Stimulated activated CD4-positive, alpha-beta T cell treated with anti-CD3 and anti-CD28 coated beads, Interleukin-1b, Interleukin-23, amount 100 ng/mL, for 1 hour (primary cell): ENCODE measurements at places on chromosomes 3 and 15.

- DNase-seq = no peak
Measured at GRCh38 chr3:60182697-60183096, 1068.6 kb downstream of the FHIT start.

DNA sequence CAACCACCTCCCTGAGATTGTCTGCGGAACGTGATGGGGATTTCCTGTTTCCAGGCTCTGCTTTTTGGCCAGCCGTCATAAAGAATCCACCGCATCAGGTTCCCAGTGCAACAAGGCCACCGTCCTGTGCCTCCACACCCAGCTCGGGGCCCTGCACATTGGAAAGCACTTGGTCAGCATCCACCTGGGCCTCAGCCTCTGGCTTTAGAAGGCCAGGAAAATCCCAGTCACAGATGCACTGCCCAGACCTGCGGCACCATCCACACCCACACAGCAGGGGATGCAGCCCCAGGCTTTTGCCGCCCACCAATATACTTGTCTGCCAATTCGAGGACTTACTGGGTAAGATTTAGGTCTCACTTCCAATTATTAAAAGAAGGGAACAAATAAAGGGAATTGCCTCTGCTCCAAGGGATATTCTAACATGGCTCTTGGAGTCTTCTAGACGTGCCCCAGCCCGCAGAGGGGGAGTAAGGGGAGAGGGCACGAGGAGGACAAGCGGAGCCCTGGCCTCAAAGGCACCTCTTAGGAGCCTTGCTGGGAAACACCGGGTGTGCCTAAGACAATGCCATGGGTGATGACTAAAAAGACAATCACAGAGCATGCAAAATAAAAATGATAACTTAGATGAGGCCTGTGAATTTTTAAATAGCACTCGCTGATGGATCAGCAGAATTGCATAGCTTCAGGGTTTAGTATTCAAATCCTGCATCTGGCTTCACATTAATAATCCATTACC, 169.2 kb downstream of the FOXP1 start:
- no peak for DNase-seq

DNA sequence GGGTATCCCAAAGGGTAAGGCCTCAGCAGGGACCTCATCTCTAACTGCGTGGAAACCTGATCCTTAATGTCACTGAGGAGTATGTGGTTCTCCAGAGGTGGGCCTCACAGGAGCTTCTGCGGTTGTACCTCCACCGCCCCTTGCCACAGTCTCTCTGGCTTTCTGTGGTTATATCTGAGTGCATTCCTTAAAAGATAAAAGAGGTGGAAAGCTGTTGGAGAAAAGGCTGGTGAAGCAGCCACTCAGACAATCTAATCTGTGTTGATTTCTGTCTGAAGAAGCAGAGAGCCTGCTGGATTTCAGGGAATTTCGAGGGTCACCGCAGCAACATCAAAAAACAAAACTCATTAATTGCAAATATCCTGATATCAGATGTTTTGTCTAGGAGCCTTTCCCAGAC, 51.4 kb downstream of the SEMA6D start:
- no peak for DNase-seq

- no peak for DNase-seq
Measured at GRCh38 chr15:23561914-23562313, 3.6 kb upstream of the MKRN3 start.

GRCh38 chr15:31357148-31357547, 30.5 kb downstream of the KLF13 start:
- DNase-seq = no peak

DNA sequence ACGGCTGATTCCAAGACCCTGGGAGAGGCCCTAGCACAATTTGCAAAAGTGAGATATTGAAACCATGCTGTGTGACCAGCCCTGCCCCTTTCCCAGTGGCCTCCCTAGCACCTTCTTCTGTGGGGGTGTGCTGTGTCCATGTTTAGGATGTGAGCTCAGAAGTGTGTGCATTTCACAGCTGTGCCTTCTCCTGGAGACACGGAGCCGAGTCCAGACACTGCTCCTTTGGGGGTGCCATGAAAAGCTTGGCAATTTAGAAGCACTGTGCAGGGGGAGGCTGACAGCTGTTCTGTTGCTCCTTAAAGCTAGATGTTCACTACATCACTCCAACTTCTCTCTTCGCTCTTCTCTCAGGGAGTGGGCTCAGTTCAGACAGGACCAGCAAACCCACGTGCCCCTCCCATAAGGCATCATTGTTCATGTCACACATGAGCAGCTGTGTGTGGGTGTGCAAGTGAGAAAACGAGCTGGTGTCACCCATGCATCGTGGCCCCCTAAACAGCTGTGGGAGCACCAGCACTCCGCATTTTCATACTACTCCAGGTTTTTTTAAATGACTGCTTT, 492.6 kb downstream of the GABRG3 start:
- no peak for DNase-seq

DNA sequence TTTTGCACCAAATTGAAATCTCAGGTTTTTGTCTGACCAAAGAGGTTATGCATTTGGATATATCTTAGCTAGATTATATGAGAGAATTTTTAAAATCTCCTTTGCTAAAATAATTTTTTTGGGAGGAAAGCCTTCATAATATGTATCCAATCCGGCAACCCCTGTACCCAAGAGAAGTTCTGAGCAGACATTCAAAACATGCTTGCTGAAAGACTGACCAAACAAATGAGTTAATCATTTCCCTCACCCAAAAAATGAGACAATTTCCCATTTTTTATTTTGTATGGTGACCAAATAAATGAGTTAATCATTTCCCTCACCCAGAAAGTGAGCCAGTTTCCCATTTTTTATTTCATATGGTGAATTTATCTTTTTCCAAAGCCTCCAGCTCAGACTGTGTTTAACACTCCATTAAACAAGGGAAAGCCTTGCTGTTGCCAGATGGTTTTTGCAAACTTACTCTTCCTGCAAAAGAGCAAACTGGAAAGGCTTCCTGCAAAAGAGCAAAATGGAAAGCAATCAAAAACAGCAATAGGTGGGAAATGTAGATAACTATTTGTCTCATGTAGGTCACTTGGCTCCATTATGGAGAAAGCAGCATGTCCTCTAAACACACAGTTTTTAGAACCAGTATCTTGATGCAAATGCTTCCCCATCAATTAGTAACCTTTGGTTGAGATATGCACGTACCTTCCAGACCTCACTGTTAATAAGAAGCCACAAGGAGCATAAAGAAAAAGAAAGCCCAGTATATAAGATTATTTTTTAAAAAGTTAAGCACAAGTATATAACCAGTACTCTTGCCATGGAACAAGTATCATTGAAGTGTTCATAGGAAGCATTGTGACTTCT, 78.4 kb upstream of the OSTN start:
- no peak for DNase-seq

DNA sequence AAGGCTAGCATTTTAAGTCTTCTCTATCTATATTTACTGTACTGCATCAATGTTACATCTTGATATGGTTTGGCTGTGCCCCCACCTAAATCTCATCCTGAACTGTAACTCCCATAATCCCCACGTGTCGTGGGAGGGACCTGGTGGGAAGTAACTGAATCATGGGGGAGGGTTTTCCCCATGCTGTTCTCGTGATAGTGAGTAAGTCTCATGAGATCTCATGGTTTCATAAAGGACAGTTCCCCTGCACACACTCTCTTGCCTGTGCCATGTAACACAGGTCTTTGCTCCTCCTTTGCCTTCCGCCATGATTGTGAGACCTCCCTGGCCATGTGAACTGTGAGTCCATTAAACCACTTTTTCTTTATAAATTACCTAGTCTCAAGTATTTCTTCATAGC, 161.5 kb downstream of the TBC1D5 start:
- DNase-seq = no peak

DNA sequence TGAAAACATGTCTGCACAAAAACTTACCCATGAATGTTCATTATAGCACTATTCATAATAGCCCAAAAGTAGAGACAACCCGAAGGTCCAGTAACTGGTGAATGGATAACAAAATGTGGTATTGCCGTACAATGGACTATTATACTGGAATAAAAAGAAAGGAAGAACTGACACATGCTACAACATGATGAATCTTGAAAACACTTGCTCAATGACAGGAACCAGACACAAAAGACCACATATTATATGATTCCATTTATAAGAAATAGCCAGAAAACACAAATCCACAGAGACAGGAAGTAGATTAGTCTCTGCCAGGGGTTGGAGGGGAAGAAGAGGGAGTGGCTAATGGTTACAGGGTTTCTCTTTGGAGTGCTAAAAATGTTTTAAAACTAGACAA, 18.3 kb downstream of the SHC4 start:
- DNase-seq = no peak

- no peak for DNase-seq
Measured at GRCh38 chr15:92661069-92661468, 5.5 kb upstream of the FAM174B start.

GRCh38 chr3:160012108-160012507, 23.5 kb downstream of the IL12A start:
- DNase-seq = no peak

GRCh38 chr3:113232342-113232741, 21.0 kb downstream of the BOC start:
- no peak for DNase-seq

- no peak for DNase-seq
Measured at GRCh38 chr15:66711862-66712261, 9.8 kb downstream of the SMAD6 start.

DNA sequence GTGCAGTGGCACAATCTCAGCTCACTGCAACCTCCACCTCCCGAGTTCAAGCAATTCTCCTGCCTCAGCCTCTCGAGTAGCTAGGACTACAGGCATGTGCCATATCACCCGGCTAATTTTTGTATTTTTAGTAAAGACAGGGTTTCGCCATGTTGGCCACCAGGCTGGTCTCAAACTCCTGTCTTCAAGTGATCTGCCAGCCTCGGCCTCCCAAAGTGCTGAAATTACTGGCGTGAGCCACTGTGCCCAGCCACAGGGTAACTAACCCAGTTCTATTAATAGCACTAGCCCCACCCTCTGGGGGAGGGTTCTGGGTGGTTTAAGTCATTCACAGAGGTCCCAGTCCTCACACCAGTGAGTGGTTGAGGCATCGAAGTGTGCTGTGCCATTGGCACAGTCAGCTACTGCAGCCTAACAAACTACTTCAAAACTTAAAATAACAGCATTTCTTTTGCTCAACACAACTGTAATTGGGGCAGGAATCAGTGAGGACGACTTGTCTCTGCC, 44.0 kb downstream of the RHCG start:
- no peak for DNase-seq

- DNase-seq = no peak
Measured at GRCh38 chr3:113743006-113743630, 2.9 kb downstream of the NAA50 start.

- no peak for DNase-seq
Measured at GRCh38 chr3:195188426-195188927, 82.5 kb downstream of the XXYLT1 start.

DNA sequence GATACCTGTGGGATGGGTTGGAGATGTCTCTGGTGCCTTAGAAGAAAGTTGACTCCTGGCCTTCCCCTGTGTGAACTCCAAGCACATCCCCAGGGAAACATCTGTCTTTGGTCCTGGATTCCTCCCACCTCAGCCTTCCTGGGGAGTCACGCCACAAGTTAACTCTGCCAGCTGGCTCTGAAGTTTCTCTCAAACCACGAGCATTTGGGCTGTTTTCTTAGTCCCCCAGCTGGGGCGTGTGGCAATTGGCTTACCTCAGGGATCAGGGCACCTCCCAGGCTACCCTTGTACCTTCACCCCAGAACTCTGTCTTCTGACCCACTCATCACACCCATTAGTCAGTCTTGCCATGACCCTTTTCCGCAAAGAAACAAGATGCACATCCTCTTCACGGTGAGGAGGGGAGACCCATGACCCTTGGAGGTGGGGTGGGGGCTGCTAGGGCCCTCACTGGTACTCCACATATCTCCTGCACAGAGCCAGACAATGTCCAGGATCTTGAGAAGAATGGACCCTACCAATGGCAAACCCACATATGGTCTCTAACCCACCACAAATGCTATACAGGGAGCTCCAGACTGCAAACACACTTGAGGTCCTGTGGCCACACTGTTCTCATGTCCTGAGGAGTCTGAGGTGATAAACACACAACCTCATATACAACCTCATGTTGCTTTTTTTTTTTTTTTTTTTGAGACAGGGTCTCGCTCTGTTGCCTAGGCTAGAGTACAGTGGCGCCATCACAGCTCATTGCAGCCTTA, 3.9 kb downstream of the NEIL1 start:
- DNase-seq = no peak

DNA sequence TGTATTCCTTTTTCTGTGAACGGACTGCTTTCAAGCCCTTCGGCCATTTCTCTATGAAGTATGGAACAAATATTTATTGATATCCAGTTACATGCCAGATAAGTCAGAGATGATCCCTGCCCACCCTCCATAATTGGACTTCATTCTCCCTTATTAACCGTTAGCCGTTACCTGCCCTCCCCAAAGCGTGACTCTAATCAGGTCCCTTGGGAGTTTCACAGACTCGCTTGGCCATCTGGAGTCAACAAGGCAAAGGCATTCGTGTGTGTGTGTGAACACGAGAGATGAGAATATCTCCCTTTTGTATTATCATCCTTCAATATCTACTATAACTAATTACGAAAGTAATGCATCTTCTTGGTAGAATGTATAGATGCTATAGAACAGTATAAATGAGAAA, 314.5 kb downstream of the TLE3 start:
- no peak for DNase-seq

- DNase-seq = no peak
Measured at GRCh38 chr3:60870396-60870795, 380.9 kb downstream of the FHIT start.

GRCh38 chr3:184932777-184933176, 120.8 kb downstream of the VPS8 start:
- no peak for DNase-seq

- no peak for DNase-seq
Measured at GRCh38 chr3:11632564-11632963, 11.2 kb downstream of the VGLL4 start.
